ENCODE measurements at places on chromosomes 11 and 22.

DNA sequence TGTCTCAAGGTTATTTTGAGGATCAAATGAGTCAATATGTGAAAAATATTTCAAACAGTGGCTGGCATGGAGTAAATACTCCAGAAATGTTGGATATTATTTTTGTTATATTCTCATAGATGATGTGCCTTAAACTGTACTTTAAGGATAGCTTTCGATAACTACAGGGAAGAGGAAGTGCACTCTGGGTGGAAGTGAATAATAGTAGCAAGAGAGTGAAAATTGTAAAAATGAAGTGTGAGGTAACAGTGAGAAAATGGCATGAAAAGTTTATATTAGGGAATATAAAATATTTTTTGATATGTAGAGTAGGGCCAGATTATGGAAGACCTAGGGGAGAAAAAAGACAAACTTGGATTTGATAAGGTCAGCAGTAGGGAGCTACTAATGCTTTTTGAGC, 258.9 kb downstream of the TMEM135 start:
- DNase-seq: no peak

DNA sequence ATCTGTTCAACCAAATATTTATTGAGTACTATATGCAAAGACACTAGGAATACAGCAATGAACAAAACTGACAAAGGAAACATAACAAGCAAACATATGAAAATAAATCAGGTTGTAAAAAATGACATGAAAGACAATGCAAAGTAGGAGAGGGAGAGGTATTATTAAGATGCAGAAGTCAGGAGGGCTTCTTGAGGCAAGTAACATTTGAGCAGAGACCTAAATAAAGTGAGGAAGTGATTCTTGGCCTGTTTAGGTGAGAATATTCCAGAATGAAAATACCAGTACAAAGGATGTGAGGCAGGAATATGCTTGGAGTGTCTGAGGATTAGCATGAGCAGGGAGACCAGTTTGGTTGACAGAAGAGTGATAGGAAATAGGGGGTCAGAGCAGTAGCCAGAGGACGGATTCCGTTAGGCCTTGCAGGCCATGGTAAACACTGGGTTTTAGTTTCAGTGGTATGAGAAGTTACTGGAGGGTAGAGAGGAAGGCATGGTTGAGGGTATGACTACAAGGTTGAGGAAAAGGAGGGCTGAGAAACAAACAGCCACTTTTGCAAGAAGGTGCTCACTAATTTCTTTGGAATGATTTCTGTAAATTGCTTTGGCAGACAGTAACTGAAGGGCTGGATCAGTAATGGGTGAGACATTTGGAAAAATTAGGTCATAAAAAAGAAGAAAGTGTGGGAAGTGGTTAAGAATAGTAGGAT, 191.9 kb downstream of the SWAP70 start:
- no peak for DNase-seq

DNA sequence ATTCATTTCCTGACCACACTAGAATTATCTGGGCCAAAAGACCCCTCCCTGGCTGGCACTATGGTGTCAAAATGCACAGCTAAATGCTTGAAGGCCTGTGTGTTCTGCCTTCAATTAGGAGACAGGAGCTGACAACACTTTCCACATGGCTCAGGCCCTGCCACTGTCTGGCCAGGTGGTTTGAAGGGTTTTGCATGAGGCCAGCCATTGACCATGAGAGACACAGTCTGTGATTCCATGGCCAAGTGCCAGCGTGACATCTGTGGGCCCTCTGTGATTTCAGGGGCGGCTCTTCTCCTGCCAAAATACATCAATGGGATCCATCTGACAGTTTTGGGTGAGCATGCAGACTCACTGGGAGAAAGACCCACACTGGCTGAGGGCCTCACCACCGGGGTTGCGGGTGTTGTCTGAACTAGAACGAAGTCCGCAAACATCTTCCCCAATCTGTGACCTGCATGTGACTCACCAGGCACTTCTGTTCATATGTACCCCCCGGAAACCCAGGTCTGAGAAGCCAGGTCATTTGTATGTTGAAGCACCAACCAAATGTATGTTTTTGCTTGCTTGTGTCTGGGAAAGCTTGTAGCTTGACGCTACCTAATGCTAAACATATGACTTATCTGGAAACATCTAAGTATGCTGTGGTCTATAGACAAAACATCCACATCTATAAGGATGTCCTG, 20.7 kb upstream of the NAV2 start:
- DNase-seq: no peak

DNA sequence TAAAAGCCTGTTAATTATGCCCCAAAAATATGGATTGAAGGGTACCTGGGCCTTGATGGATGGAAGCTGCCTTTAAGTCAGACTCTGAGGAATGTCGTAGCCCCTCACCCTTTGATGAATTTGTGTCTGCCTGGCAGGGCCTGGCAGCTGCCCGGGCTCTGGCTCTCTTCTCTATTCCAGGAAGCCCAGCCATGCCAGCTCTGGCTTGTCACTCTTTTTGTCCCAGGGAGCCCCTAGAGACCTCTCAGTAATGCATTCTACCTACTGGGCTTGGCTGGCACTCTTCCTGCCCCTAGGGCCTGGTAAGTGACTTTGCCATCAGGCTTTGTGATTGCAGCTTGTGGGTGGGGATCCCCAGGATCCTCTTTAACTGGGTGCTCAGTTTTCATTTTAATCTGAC, 103.8 kb downstream of the GRIK4 start:
- no peak for DNase-seq

- DNase-seq: no peak
Measured at GRCh38 chr11:119730789-119731386, 1.9 kb upstream of the NECTIN1 start.

- DNase-seq: no peak
Measured at GRCh38 chr11:3094223-3094824, 37.1 kb upstream of the CARS1 start.

- no peak for DNase-seq
Measured at GRCh38 chr11:70567680-70568034, 169.3 kb downstream of the CTTN start.

DNA sequence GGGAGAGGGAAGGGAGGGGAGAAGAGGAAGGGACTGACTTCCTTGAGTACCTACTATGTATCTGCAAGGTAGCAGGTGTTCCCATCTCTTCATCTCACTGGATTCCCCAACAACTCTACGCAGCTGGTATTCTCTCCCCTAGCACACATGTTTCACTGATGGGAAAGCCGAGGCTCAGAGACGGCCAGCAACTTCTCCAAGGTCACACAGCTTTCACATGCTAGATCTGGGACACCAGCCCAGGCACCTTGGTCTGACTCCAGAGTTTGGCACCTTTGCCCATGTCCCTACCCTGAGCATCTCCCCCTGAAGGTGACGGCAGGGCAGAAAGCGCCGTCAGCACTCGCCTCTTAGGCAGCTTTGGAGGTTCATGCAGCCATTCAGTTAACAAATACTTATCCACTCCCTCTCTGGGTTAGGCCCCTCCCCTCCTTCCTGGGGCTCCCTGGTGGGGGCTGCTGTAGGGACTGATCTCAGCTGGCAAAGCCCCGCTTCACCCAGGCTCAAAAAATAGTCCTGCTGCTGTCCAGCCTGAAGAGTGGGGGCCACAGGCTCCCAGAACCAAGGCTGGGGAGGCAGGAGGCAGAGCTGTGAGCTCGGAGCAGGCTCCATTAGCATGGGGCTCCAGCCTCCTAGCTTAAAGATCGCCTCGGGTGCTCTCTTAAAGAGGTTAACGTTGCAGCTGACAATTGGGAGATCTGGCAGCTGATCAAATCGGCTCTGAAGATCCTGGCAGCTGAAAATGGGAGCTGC, 79.4 kb downstream of the IGLL1 start:
- no peak for DNase-seq

DNA sequence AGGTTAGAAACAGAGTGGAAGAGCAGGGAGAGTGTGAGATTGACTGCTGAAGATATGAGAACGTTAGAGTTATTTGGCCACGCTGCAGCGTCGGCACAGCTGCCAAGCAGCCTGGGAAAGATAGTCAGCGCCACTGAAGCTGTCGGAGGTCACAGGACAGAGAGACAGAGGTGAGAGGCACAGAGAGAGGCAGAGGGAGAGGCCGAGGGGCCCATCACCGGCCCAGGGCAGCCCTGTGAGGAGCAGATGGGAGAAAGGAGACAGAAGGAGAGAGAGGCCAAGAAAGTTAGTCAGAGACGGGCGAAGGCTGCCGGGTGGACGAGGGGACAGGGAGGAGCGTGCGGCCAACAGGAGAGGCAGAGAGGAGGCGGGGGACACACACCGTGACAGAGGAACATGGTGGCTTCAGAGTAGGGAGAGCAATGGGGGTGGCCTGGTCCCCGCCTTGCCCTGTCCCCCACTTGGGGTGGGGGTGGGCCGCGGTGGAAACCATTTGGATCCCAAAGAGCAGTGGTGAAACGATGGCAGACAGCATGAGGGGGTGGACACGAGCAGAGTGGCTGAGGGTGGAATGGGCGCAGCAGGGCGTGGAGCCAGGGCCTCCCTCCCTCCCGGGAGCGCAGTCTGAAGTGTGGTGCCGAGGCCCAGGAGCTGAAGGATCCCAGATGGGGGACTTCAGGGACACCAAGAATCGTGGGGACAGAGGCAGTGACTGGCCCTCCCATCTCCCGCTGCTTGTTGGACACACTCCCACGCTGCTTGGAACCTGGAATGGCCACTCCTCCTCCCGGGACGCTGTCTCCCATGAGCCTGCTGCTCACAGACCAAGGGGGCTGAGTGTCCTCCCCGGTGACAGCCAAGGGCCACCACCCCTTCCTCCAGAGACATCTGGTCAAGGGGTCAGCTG, 26.6 kb downstream of the LRRC10B start:
- DNase-seq: no peak

GRCh38 chr11:87597725-87598124, 560.0 kb downstream of the TMEM135 start:
- no peak for DNase-seq

DNA sequence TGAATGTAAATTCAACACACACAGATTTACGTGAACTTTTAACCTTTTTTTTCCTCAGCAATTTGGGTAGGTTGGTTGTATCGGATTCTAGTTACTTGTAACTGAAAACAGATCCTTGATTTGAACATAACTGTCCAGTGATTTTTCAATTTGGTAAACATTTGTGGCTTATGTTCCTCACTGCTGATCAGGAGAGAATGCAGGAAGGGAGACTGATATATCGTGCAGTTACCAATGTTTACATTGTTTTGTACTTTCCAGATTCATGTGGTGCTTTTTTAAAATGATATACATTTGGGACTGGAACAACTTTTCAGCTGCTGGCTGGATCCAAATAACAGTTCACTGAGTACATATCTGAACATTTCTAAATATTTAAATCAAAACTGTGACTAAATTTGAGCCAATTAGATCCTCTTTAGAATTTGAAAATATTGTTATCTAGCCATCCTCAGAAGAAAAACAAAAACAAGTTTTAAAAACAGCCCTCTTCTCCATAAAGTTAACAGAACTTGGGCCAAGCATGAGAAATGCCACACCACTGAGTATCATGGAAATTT, 84.3 kb upstream of the MTMR2 start:
- no peak for DNase-seq

- no peak for DNase-seq
Measured at GRCh38 chr11:104522650-104523049, 358.7 kb upstream of the PDGFD start.

- DNase-seq: no peak
Measured at GRCh38 chr11:116701297-116701801, 71.4 kb downstream of the BUD13 start.

GRCh38 chr22:27278946-27279345, 522.6 kb downstream of the MN1 start:
- DNase-seq: no peak

- DNase-seq: no peak
Measured at GRCh38 chr11:9838961-9839360, 175.1 kb downstream of the SWAP70 start.

DNA sequence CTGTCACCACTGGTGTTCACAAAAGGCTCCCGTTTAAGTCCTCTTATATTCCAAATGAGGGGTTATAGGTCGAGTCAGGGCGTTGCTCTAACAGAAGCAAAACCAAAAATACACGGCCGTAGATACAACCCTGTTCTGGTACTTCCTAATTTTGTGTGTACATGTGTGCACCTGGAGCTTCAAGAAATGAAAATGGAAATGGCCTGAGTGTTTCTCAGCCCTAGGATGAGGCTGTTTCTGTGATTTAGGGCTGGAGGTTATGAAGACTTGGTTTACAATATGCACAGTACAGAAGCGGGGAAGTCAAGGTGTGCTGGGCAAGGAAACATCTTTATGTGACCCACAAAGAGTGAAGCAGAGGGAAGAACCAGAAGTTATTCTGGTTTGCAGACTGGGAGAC, 110.4 kb upstream of the OR4B1 start:
- DNase-seq: no peak

DNA sequence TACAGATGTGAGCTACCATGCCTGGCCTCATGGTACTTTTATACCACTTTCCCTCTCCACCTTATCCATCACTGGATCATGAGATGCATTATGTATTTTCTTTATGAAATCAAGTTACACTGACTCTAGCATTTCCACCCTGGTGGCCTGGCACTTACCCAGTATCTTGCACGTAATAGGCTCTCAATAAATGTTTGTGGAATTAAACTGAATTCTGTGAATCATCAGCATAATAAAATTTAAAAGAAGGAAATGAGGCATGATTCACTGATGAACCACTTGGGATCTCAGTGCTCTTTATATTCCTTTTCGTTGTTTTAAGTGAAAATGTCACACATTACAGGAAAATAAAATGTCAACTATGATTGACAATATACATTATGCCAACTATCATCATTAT, 25.1 kb downstream of the ADM start:
- DNase-seq: no peak

DNA sequence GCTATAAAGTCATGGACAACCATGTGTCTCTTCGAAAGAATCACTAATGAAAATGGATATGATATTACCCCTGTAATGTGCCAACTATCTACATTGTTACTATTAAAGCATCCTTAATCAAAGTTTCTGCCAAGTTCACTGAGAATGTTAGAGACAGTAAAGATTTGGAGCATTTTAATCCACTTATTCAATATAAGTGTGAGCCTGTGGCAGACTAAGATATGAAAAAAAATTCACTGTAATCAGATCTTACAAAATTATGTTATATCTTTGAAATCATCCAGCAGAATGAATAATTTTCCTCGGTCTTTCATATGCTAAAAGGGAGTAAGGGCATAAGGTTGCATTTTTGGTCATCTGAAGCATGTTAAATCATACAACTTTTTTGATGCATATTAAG, 49.9 kb downstream of the MAML2 start:
- DNase-seq: no peak

DNA sequence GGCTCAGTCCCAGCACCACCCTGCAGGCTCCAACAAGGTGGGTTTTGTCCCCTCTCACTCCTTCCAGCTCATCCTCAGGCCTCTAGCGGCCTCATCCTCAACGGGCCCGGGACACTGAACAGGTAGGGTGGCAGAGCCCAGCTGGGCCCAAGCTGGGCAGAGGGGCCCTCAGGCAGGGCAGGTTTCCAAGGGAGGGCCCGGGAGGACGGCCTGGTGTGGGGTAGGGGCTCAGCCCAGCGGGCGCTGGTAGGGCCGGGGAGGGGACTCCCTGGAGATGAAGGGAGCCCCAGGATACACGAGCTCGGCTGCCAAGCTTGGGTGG, 2.5 kb upstream of the IFITM10 start:
- no peak for DNase-seq

- no peak for DNase-seq
Measured at GRCh38 chr22:50219800-50220602, 19.2 kb downstream of the SELENOO start.

GRCh38 chr22:36257948-36258670, 5.2 kb downstream of the APOL1 start:
- peak; percentile 47 for DNase-seq

Measured in CD4-positive, alpha-beta T cell treated with Interferon alpha-2 for 1 hour (primary cell).